Thymus (tissue), 14 donors: ENCODE measurements at places on chromosomes 1 and 21.
A peak's percentile ranks its signal among the peaks of the same experiment; 100 is the strongest.

GRCh38 chr1:63864224-63864641 is 90.4 kb downstream of the ROR1 start:
- DNase-seq, result no peak

GRCh38 chr1:22680726-22681125 is 27.7 kb downstream of the C1QB start:
- no peak for DNase-seq

DNA sequence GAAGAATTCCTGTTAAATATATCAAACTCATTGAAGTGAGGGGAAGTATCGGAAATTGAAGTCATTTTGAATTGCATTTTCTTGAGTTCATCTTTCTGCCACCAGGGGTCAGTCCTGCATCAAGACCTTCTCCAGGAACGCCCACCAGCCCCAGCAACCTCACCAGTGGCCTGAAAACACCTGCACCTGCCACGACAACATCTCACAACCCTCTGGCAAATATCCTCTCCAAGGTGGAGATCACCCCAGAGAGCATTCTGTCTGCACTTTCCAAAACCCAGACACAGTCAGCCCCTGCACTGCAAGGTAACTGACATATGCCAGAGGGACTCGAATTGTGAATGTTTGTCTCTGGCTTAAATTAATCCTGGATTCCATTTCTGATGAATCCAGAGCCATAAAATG is 22.8 kb upstream of the TARS2 start:
- DNase-seq, result peak; percentile 33

DNA sequence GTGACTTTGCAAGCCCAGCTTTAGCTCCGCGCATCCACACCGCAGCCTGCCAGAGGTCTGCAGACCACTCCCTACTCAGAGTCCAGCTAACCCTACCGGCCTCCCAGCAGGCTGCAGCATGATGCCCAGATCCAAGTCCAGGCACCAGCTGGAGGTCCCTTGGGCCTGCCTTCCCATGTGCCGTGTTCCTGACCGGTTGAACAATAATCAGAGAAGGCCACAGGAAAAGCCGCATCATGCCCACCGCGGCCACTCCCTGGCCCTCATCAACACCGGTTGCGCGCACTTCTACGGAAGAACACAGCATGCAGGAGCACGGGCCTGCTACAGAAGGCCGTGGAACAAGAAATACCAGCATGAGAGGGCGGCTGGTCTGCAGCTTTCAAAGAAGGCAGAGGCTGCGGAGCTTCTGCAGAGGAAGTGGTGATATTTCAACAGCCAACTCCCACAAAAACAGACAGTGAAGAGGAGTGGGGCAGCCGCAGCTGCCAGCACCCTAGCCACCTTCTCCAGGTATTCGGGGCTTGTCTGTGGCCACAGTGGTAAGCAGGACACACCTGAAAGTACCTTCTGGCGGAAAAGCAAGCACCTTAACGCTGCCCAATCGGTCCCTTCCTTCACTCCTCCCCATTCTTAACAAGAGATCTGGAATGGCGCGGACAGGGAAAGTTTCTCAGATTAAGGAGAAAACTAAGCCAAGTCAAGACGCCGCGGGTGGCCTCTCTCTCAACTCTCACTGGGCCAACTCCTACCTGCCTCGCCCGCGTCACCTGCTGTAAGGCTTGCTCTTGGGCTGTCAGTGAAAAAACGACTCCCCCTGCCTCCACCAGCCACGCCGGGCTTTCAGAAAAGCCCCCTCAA is 1.5 kb downstream of the PGBD5 start:
- no peak for DNase-seq

- peak; percentile 94 for DNase-seq
These were observed 15.3 kb downstream of the CD2 start for GRCh38 chr1:116769561-116769977.
